Breast epithelium (tissue), 4 donors: ENCODE measurements at places on chromosomes 3 and 15. TPM values are rescaled to one million over a fixed set of nuclear protein-coding genes. Genes with fewer than 3 reads are reported as not detected.

- H3K4me3 ChIP-seq = no peak overlapping the region
- no peak for DNase-seq
These were observed 545.0 kb upstream of the GRM7 start for GRCh38 chr3:6315906-6316305.

DNA sequence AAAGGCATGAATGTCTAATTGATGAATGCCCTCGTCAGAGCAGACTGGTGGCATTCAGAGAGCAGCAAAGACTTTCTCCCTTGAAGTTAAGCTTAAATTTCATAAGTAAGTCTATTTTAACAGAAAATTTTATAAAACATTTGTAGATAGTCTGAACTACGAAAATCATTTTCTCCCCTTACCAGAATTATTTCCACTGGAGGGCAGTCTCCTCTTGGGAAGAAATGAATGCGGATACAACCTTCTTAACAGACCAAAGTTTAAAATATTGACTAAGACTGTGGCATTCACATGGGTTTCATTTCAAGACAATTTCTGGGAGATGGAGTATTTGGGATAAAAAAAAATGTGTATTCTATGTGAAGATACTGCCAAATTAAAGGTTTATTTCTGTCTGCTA, 669.0 kb downstream of the FHIT start:
- no peaks in the 10 kb centered on the region for H3K27me3 ChIP-seq
- no peak for DNase-seq
- no peak overlapping the region for H3K27ac ChIP-seq
- no peaks in the 10 kb centered on the region for H3K4me1 ChIP-seq
- H3K36me3 ChIP-seq = no peaks in the 10 kb centered on the region

The SAMMSON gene
- total RNA-seq = not detected

DNA sequence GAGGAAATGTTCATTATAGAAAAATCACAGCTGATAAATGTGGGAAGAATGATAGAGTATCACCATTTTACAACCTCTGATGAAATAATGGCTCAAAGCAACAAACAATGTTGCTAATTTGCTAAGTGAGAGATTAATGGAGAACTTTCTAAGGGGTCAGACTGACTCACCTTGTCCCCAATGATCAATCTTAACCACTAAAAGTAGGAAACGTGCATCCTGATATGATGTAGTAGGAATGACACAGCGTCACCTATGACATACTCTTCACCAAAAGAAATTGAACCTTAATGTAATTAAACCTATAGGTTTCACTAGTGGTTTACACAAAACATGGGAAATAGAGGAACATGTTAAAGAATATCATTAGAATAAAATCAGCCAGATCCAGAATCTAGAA, 35.1 kb upstream of the MLF1 start:
- H3K4me3 ChIP-seq = no peak overlapping the region
- H3K36me3 ChIP-seq = no peaks in the 10 kb centered on the region
- no peak for DNase-seq
